Astrocyte of the spinal cord (primary cell): ENCODE measurements at places on chromosomes 11 and 22.
A peak's percentile ranks its signal among the peaks of the same experiment; 100 is the strongest.

DNA sequence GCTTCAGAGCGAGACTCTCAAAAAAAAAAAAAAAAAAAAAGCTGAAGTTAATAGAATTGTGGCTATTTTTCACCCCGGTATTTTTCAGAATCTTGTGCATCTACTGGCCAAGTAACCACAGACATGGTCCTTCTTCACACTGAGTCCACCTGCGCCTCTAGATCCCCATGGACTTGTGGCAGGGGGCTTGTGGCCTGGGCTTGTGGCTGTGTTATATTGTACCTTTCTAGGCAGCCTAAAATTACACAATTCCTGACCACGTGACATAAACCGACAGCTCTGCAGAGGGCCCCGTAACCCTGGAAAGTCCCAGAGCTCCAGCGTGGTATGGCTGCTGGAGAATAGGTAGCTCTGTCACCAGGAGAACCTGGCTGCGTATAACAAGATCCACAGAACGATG lies 10.9 kb upstream of the NAALADL1 start:
- DNase-seq = no peak

GRCh38 chr11:123510579-123510905 lies 80.5 kb downstream of the GRAMD1B start:
- DNase-seq = no peak

DNA sequence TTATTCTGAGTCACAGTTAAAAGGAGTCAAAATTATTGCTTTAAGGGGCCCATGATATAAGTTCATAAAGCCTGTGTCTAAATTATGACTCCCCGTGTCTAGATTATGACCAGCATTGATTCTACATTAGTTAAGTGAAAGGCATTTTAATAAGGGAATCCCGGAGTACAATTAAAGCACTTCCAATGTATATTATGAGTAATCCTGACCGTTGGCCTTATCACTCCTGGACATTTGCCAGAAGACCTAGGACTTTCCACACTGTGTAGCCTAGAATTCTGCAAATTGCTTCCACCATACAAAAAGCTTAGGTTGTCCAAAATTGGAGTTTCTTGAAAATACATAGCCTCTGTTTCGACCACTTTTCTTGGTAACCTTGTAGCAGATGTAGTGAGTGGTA lies 1292.6 kb downstream of the LRRC4C start:
- DNase-seq = no peak

GRCh38 chr22:25000686-25001085 lies 48.2 kb downstream of the KIAA1671 start:
- no peak for DNase-seq

DNA sequence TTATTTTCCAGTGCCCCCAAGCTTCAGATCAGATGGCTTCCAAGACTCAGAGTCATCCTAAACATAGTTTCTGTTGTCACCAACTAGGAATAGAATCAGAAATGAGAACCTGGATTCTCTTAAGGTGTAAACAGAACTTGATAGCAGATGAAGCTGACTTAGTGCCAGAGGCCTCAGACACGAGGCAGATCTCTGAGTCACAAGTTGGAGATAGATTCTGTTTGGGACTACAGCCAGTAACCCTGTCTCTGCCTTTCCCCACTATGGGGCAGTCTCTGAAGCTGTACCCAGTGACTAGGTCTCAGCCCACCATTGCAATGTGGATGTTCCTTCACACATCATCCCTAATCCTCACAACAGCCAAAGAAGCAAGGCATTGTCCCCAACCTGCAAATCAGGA lies 25.4 kb downstream of the NEU3 start:
- peak; percentile 63 for DNase-seq

- peak; percentile 65 for DNase-seq
Measured at GRCh38 chr11:133956650-133957633, at the start of gene IGSF9B. Gene IGSF9B, minus strand, starts transcription at chr11:133956968. Its CDS starts 214 bp downstream, at chr11:133956754.

GRCh38 chr11:88297421-88297820 lies 40.1 kb downstream of the CTSC start:
- no peak for DNase-seq

DNA sequence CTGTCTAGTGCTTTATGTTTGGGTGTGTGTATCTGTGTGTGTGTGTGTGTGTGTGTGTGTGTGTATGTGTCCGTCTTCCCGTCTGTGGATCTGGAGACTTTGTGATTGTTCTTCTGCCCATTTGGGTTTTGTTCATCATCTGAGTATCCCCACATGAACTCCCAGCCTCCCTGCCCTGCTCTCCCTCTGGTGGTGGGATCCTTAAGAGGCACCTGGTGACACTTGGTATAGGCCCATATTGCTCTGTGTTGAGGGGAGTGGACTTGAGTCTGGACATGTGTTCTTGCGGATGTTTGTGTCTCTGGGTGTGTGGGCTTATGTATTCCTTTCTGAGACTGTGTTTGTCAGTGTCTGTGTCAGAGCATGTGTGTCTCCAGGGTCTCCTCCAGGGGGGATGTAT lies 15.3 kb downstream of the RCOR2 start:
- DNase-seq = no peak

- DNase-seq = peak; percentile 62
Measured at GRCh38 chr11:15123849-15124248, 9.1 kb downstream of the INSC start.

- no peak for DNase-seq
Measured at GRCh38 chr22:48829908-48830307, 997.8 kb downstream of the BRD1 start.

- no peak for DNase-seq
Measured at GRCh38 chr11:11043721-11044120, 185.9 kb upstream of the ZBED5 start.

DNA sequence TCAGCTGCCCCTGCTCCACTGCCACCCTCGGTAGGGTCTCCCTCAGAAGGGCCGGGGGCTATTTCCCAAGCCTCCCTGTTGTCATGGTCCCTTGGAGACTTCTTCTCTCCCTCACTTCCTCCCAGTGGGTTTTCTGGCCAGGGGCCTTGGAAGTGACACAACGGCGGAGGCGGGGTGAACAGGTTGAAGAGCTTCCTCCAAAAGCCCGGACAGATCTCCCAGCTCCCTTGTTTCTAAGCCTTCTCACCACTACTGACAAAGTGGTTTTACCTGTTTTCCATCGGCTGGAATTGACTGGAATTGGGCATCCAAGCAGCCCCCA lies 14.5 kb downstream of the MYH9 start:
- no peak for DNase-seq

DNA sequence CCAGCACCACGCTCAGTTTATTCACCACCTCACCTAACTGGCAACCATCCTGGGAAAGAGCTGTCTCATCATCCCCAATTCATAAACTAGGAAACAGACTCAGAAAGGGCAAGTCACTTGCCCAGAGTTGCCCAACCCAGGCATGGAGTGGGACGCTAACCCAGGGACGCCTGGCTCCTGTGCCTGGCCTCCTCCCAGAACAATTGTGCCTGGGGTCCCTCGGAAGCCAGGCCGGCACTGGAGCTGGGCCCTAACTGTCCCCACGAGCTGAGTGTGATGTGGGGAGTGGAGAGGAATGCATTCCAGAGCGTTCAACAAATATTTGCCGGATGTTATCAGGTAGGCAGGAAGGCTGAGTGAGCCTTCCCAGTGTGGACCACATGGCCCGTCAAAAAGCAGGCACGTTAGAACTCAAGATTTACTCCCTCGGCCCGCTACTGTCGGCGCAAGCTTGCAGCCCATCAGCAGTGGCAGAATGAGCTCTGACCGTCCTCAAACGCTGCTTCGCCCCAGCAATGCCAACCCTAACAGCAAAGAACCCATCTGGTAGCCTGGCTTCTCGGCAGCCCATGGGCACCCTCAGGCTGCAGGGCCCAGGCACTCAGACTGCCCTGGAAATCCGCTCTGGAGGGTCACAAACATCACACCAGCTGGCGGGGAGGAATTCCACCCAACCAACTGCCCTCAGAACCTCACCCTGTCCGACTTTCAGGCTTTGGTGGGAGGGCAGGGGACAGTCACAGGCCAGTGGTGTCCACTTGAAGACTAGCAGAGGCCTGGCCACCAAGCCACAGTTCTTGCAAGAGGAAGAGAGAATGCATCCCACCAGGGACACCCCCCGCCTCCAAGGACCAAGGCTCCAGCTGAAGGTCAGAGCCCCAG lies 35.6 kb downstream of the MYH9 start:
- no peak for DNase-seq

GRCh38 chr22:29570456-29570855 lies 10.5 kb downstream of the NIPSNAP1 start:
- DNase-seq = no peak

- DNase-seq = no peak
Measured at GRCh38 chr11:60918251-60918938, 4.4 kb downstream of the TMEM109 start.

GRCh38 chr11:117580866-117581265 lies 216.2 kb downstream of the DSCAML1 start:
- DNase-seq = no peak

DNA sequence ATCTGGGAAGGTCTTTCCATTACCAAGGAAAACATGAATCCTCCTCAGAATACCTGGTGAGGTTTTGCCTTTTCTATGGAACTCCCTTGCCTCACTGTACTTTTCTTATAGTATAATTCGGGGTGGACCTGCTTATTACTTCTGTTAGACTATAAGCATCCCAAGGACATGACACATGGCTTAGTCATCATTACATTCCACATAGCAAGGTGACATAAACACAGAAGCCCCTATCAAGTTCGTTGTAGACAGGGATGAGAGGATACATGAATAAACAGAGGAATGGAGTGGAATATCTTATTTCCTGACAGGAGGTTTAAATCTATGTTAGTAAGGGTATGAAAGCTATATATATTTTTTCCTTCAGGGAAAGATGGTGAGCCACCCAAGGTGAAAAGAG lies 532.2 kb upstream of the CCDC90B start:
- DNase-seq = peak; percentile 12

DNA sequence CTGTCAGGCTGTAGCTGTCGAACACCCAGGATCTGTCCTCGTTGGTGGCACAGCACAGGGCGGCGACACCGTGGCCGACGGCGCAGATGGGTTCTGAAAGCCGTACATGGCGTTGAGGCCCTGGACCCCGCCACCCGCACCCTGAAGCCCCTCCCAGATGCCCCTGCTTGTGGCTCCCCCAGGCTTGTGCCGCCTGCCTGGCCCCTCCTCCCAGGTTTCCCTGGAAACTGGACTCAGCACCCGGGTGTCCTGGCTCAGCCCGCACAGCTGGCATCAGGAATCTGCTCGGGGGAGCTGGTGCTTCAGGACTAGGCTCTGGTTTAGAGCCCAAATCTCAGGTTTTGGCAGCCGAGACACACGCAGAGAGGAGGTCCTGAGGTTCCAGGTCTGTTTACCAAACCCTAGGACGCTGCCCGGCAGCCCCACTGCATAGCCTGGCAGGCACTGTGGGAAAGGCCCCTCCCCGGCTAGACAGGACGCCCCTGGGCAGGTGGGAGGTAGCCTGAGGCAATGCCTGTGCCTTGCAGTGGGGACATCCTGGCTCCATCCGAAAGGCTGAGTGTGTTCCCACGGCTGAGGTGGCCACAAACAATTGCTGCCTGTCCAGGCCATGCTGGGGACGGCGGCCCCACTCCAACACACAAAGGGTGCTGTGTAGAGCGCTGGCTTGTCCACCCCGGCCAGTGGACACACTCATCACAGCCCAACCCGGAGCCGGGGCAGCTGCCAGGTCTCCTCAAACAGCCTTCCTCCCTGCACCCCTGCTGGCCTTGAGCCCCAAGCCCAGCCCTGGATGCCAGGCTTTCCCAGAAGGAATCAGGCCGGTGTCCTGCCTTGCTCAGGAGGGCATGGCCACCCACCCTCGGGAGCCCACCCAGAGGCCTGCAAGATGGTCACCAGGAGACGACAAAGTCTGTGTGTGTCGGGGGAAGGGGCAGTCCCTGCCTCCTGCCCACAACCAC lies 4.6 kb downstream of the GATD1 start:
- no peak for DNase-seq

- DNase-seq = peak; percentile 68
Measured at GRCh38 chr11:46916286-46917108, 1.9 kb downstream of the LRP4 start.

- peak; percentile 53 for DNase-seq
Measured at GRCh38 chr22:36374603-36375024, 13.2 kb downstream of the MYH9 start.

GRCh38 chr11:72141066-72141465 lies 5.5 kb downstream of the FOLR3 start:
- DNase-seq = peak; percentile 91

DNA sequence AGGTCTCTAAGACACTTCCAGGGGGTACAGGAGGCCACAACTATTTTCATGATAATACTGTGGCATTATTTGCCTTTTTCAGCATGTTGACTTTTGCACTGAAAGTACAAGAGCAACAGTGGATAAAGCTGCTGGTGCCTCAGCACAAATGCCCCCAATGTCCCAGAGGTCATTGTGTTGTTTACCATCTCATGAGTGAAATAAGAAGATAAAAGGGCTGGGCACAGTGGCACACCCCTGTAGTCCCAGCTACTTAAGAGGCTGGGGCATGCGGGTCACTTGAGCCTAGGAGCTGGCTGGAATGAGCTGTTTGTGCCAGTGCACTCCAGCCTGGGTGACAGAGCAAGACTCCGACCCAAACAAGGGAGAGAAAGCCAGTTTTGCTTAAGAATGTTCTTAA lies 72.6 kb upstream of the RAB1B start:
- DNase-seq = no peak
